CD4-positive, alpha-beta T cell treated with Interleukin-2 at 100 ng/mL for 4 hours (primary cell): ENCODE measurements at places on chromosomes 2 and 18.

- DNase-seq: no peak
Measured at GRCh38 chr2:129902731-129903585, 76.5 kb upstream of the RAB6C start.

GRCh38 chr2:74019516-74019915 lies 34.8 kb downstream of the TET3 start:
- no peak for DNase-seq

DNA sequence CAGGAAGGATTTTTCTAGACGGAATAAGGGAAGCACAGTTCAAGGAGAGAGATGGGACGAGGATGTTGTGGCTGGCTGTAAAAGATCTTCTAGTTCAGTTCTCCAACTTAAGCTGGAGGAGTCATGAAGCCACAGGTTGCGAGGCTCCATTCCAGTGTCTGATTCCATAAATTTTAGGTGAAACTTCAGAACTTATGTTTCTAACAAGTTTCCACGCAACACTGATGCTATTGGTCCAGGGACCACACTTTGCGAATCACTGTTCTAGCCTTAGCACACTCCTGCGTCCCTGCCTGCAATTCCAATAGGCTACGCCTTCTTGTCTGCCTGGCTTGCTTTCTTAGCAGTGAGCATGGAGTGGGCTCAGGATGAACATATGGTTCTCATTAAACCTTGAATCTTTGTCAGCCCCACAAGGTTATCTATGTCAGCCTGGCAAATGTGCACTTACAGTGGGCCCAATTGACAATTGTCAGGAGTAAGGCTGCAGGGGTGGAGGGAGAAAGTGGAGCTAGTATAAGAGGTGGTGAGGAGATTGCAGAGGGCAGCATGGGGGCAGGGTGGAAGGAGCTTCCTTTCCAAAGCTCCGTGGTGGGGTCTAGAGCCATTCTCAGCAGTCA lies 438.1 kb upstream of the ST6GAL2 start:
- DNase-seq: no peak

GRCh38 chr2:20629581-20630171 lies 21.2 kb downstream of the HS1BP3 start:
- no peak for DNase-seq

GRCh38 chr2:200703127-200703925 lies 108.4 kb upstream of the BZW1 start:
- DNase-seq: peak; percentile 29

DNA sequence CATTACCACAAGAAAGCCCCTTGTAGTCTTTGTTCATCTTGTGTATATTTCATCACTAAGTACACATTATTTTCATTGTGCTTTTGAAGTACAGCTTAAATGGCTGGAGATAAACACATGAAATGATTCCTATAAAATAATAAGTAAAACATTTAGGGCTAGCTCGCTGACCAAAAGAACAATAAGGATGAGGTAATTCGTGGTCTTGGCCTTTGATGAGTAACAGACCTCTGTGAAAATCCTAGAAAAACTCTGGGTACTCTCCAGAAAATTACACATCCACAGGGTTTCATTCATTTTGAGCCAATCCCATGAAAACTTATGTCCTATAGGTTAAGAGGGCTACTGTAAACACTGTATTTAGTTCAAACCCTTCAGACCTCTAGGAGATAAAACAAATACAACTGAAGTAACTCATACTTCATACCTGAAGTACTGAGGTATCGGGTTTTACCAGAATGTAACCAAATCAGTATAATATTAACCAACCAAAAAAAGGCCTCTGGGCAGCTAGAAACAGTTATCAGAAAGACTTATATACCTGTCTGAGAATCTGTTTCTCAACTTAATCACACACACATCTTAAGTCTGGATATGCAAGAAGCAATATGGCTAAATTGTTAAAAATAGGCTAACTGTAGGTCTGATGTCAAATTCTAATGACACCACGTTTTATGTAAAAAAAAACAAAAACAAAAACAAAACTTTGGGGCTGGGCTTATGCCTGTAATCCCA lies 31.0 kb downstream of the CFAP36 start:
- no peak for DNase-seq

GRCh38 chr18:3120356-3120755 lies 99.4 kb downstream of the MYOM1 start:
- no peak for DNase-seq

- no peak for DNase-seq
Measured at GRCh38 chr2:64640153-64641044, 13.3 kb downstream of the SERTAD2 start.

- DNase-seq: no peak
Measured at GRCh38 chr2:8154936-8155335, 526.9 kb upstream of the ID2 start.

DNA sequence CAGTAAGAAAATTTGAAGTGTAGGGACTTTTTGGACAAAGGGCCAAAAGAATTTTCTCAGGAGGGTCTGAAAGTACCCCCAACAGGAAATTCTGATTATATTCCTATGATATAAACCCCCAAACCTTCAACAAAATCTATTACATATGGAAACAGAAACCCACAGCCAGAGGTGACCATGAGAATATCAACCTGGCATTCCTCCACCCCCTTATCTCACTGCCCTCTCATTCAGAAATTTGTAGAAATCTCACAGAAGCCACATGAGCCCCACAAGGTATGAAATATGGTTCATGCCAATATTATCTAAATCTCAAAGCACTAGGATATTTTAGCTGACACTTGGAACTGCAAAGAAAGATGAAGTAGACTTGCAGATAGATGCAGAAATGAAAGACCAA lies 31.0 kb upstream of the RBBP8 start:
- DNase-seq: no peak

DNA sequence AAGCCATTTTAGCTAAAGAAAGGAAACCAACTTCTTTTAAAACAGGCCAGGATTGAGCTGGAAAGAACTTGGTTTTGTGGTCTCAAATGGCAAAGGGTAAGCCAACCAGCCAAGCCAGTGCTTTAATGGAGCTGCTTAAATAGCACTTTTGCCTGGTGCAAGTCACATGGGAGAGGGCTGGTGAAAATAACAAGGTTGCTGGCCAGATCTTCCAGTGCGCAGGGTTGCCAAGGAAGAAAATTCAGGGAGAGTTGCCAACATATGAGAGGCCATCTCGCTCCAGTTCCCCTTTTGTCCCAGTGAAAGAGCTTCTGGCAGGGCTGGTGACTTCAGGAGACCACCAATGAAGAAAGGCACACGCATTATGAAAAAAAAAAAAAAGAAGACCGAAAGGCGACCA lies 57.3 kb downstream of the IRS1 start:
- no peak for DNase-seq

GRCh38 chr2:12448846-12449505 lies 267.8 kb upstream of the TRIB2 start:
- DNase-seq: no peak

- DNase-seq: no peak
Measured at GRCh38 chr18:3015204-3015592, 2.3 kb upstream of the LPIN2 start.

- no peak for DNase-seq
Measured at GRCh38 chr2:215981115-215981514, 32.2 kb downstream of the MREG start.

- no peak for DNase-seq
Measured at GRCh38 chr2:166454006-166454595, 39.9 kb downstream of the SCN7A start.

DNA sequence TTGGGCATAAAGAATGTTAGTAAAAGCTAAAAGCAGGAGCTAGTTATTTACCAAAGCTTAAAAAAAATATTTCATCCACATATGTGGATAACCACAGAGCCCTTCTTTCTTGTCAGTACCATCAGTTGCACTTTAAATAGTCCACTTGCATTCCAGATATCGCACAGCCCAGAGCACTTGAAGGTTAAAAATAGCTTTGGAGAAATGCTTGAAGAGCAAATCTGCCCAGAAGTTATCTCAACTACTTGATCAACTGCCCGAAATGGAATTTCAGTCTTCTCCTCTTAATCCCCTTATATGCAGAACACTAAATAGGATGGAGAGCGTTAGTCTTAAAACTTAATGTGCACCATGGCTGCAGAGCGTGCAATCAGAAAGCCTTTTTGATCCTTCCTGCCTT lies 148.3 kb downstream of the PLEKHA3 start:
- no peak for DNase-seq

DNA sequence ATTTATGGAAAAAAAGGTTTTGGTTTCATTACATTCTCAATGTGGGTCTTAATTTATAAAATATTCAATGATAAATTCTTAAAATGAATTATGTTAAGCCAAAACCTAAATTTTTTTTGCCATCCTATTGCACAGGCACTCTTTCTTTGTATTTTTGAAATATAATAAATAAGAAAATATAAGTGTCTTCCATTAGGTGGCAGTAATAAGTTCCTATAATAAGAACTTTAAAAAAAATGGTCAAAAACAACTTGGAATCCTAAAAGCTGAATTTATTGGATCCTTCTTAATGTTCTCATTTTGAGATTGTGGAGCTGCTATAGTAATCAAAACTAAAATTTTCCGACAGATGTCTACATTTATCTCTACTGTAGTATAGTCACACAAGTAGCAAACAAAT lies 5.7 kb downstream of the CALCRL start:
- no peak for DNase-seq

DNA sequence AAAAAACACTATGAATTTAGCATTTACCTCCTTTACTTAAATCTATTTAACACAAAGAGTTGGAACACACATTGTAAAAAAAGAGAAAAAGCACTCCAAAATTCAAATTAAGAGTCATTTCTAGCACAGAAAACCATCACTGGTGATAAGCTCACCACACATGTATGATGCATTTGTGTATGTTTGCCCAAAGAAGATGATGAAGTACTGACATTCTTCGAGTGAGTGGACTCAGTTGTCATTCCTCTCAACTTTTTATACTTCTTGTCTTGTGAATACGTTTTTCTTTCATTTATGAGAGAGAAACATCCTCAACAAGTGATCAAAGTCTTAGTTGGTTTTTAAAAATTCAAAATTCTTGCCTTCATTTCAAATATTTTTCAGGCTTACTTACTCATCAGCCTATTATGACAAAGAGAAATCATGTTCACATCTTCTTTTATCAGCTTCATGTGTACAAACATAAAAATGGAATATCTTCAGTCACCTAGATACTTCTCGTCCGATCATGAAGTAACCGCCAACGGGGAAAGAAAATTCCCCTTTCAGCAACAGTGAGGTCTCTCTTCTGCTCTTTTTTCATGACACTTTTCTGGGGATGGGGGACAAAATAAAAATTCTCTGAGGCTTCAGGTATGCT lies 1.5 kb downstream of the DSEL start:
- no peak for DNase-seq

DNA sequence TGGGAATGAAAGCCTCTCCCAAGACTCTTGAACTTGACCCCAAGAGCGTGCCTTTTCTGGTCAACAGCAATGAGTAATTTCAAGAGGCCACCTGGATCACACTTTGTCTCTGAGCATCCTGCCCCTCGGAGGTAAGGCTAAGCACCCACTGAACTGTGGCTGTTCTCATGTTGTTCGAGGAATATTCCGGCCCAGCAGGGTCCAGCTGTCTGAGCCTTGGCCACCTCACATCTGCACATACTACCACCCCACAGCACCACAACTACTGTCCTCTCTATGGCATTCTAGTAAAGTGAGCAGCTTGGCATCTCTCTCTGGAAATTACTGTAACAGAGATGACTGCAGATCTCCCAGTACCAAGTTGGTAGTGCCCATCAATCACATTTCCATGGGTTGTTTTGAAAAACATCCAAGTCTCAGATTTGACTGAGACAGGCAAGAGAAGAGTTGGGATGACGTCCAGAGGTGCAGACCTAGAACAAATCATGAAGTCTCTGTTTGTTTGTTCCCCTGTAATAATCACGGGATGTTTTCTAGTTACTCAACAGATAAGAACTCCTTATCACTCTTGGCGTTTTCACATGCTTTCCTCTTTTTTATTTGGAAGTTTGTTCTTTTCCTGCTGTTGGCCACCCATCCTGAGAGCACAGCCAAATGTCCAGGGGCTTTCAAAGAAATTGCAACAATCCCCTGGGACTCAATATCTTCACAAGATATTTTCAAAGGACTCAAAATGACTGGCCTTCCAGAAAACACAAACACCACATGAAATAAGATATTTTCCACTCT lies 336.0 kb upstream of the TNP1 start:
- no peak for DNase-seq

DNA sequence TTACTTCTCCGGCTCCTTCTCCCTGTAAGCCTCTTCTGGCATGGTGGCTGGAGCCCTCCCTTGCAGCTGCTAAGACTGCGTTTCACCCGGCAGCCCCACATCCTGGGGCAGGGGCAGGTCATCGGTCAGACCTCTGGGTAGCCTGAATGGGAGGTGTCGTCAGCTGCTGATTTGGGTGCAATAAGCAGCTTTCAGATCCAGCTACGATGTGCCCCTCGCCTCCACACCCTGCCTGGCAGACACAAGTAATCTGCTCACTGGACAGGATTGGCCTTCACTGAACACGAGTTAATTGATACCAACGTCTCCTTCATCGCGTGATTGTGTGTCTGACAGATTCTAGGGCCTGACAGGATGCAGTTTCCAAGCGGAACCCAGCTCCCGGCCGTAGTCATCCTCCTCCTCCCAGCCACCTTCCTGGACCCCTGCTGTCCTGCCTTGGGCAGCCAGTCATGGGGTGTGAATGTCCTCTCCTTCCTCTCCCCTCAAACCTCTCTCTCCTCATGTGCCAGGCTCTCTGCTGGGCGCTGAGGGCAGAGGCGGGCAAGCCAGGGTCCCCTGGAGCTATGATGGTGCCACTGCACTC lies 18.9 kb upstream of the PDIA6 start:
- no peak for DNase-seq

DNA sequence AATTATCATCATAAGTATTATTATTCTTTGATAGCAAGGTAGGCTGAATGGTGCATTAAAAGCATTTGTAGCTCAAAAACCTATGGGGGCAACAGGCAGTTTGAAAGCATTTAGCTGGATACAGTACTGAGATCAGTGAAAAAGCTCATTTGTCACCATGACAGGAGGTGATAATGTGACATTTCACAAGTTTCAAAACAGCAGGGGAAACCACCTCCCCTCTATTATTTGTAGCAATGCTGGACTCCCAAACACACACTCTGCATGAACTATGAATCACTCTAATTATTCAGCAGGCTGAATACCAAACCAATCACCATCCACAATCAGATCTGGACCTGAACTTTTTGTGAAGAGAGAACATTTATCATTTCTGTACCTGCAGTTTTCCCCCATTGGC lies 63.4 kb downstream of the MYO5B start:
- no peak for DNase-seq

DNA sequence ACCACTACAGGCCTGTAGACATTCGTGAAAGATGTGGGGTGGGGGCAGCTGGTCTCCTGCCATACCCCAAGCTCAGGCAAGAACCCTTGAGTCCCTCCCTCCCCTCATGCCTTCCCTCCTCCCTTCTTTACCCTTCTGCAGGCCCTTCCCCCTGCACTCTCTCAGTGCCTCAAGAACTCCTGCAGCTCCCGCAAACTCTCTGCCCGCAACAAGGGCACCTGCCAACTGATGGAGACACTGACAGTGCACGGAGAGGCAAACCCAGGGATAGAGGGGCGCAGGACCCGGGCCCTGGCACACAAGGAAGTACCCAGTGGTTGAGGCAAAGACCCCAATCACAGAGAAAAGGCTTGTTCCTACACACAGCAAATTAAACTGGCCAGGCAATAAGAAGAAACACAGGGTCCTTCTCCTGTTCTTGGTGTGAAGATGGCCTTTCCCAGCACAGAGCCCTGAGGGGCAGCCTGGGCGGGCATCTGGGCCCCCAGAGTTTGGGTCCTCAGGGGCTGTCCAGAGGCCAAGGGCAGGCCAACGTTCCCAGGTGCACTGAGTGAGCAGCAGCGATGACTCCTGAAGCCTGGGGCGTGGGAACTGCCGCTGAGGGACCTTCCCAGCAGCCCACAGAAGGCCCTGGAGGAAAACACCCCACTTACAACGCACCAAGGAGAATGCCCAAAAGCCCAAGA lies 1.6 kb downstream of the TEKT4 start:
- DNase-seq: no peak
